Activated naive CD4-positive, alpha-beta T cell treated with anti-CD3 and anti-CD28 coated beads, Interleukin-2, amount 10 ng/mL, durations not matched to agents 7 days and 5 days (primary cell): ENCODE measurements at places on chromosomes 16 and 17.

- peaks cover 81% of the 10 kb centered on the region for H3K27me3 ChIP-seq
- H3K36me3 ChIP-seq = peaks cover 16% of the 10 kb centered on the region
- no peak for DNase-seq
- no peak overlapping the region for H3K27ac ChIP-seq
- peaks cover 8% of the 10 kb centered on the region for H3K4me1 ChIP-seq
- H3K4me3 ChIP-seq = no peak overlapping the region
These were observed 11.0 kb downstream of the NPTX1 start for GRCh38 chr17:80465327-80465974.

GRCh38 chr16:5415123-5415522 is 317.5 kb upstream of the EEF2KMT start:
- H3K27ac ChIP-seq = no peak overlapping the region
- H3K4me1 ChIP-seq = no peaks in the 10 kb centered on the region
- no peaks in the 10 kb centered on the region for H3K36me3 ChIP-seq
- no peak for DNase-seq
- H3K4me3 ChIP-seq = no peak overlapping the region

DNA sequence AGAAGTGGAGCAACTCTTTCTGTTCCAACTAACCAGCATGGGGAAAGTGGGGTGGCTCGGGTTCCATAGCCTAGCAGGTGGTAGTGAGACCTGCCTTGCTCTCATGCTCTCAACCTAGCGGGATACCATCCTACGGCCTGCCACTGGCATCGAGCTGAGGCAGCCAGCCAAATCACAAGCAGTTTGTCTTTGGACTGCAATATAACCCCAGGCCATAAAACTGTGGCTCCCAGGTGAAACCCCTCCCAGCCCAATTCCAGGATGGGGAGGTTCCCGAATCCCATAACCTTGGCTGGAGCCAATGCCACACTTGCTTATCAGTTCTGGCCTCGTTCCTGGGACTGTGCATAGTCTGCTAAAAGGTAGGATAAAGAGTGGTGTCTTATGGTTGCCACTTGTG is 155.8 kb upstream of the NETO2 start:
- H3K27me3 ChIP-seq = no peaks in the 10 kb centered on the region
- H3K4me3 ChIP-seq = no peak overlapping the region
- no peak for DNase-seq
- H3K4me1 ChIP-seq = no peaks in the 10 kb centered on the region
- H3K27ac ChIP-seq = no peak overlapping the region

DNA sequence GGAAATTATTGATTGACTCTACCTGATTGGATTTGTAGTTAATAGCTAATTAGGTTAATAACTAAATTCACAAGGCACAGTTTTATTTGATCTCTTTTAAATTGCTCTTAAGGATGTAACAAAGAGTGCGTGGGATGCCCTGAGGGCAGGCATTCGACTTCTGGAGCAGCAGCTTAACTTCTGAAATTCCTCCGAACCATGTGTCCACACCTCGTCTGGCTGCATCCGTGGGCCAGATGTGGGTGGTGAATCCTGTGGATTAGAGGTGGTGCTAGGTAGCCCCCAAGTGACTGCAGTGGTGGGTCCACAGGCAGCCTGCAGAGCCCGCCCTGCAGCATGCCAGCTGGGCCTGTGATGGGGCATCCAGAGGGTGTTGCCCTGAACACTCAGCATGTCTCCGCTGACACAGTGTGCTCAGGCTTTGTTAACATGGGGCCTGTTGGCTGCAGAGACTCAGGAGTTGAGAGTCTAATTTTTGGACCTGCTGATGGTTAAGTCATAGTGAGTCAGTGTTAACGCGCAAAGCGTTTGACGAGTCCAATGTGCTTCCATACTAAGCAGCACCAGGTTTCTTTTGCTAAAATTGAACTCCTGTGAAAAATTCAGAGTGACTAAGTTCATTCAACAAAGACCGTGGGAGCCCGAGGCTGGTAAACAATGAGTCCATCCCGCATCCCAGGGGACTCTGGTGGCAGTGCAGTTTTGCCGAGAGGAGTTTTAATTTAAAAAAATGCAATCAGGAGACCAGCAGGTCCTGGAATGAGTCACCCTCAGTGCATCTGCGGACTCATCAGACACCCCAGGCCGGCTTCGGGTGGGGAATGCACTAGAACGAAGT is 3.8 kb upstream of the NPB start:
- peaks cover 7% of the 10 kb centered on the region for H3K4me1 ChIP-seq
- no peak overlapping the region for H3K4me3 ChIP-seq
- peaks cover 22% of the 10 kb centered on the region for H3K36me3 ChIP-seq
- H3K27ac ChIP-seq = no peak overlapping the region

DNA sequence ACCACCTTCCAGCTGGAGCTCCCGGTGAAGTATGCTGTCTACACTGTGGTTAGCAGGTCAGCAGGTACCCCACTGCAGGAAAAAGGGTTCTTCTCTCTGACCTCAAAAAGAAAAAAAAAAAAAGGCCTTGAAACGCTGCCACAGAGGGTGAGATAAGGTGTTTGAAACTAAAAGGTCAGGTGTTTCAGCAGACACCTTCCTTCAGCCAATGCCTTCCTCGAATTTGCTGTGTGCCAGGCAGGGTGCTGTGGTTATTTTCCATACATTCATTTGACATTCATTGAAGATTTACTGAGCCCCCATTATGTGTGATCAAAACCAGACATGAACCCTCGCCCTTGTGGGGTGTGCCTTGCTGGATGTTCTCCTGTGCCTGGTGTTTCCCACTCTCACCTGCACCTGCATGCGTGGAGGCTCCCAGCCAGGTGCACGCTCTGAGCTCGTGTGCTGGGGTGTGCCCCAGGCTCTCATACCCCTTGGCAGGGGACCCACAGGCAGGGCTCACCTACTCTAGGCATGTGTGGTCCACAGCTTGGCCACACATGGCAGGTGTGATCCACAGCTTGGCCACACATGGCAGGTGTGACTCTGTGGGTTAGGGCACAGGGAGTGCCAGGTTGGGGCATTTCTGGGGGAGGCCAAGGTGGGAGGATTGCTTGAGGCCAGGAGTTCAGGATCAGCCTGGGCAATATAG is 15.8 kb upstream of the ITGAD start:
- H3K4me3 ChIP-seq = no peak overlapping the region
- H3K4me1 ChIP-seq = peaks cover 4% of the 10 kb centered on the region
- H3K36me3 ChIP-seq = peaks cover 1% of the 10 kb centered on the region
- no peak overlapping the region for H3K27ac ChIP-seq

DNA sequence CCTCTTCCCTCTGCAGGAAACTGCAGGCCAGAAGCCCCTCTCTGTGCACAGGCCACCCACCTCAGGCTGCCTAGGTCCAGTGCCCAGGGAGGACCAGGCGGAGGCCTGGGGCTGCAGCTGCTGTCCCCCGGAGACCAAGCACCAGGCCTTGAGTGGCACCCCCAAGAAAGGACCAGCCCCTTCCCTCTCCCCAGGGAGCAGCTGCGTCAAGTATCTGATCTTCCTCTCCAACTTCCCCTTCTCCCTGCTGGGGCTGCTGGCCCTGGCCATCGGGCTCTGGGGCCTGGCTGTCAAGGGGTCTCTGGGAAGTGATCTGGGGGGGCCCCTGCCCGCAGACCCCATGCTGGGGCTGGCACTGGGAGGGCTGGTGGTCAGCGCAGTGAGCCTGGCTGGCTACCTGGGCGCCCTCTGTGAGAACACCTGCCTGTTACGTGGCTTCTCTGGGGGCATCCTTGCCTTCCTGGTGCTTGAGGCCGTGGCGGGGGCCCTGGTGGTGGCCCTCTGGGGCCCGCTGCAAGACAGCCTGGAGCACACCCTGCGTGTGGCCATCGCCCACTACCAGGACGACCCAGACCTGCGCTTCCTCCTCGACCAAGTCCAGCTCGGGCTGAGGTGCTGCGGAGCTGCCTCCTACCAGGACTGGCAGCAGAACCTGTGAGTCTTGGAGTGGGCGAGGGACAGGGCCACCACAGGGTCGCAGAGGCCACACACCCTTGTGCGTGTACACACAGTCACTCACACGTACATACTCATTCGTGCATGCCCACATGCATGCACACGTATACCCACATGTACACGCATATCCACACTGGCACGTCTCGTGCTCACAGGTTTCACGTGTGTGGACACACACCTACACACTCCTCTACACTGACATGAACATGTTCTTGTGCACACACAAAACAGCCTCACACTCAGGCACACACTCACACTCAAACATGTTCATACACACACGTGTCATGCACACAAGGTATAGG is 8.3 kb downstream of the TSPAN10 start:
- H3K27me3 ChIP-seq = peaks cover 43% of the 10 kb centered on the region
- no peaks in the 10 kb centered on the region for H3K4me1 ChIP-seq
- H3K4me3 ChIP-seq = no peak overlapping the region
- H3K36me3 ChIP-seq = peaks cover 2% of the 10 kb centered on the region
- no peak for DNase-seq

DNA sequence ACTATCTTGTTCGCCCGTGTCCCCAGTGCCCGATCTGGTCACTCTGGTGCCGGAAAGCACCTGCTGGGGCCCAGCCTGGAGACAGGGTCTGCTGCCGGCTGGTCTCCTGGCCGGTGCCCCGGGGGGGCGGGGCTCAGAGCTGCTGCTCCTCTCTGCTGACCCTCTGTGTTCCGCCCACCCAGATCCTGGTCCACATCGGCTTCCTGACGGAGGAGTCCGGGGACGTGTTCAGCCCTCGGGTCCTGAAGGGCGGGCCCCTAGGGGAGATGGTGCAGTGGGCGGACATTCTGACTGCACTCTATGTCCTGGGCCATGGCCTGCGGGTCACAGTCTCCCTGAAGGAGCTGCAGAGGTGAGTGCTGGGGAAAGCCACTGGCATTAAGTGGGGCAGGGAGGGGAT is 37.6 kb downstream of the MGAT5B start:
- no peak overlapping the region for H3K27ac ChIP-seq
- DNase-seq = no peak
- H3K36me3 ChIP-seq = no peaks in the 10 kb centered on the region
- peaks cover 7% of the 10 kb centered on the region for H3K27me3 ChIP-seq
- H3K4me3 ChIP-seq = no peak overlapping the region

- no peaks in the 10 kb centered on the region for H3K27me3 ChIP-seq
- no peak for DNase-seq
- H3K27ac ChIP-seq = no peak overlapping the region
- H3K36me3 ChIP-seq = no peaks in the 10 kb centered on the region
- H3K4me3 ChIP-seq = no peak overlapping the region
These were observed 1.4 kb upstream of the SLC5A11 start for GRCh38 chr16:24844101-24845030.

DNA sequence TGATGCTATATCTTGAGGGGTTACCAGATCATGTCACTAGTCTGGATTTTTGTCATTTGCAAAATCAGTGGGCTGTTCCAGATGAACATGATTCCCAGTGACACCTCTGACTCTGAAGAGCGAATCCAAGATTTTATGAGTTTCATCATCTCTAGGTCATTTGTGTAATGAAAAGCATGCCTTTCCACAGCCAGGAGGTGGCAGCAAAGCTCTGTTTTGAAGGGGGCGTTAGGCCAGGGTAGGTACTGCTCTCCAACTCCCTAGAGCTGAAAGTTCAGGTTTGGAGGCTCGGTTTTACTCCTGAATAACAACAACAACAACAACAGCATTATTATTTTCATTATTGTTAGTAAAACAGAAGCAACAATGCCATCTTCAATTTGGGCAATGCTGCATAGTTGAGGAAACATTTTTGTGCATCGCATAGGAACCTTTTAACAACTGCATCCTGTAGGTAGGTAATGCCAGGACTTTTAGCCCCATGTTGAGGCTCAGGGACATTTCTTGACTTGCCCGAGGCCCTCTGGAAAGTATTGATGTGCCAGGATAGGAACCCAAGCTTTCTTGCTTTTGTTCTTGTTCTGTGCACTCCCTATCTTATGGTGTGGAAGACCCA is 77.0 kb downstream of the MYH13 start:
- H3K27ac ChIP-seq = no peak overlapping the region
- H3K27me3 ChIP-seq = no peaks in the 10 kb centered on the region
- H3K36me3 ChIP-seq = no peaks in the 10 kb centered on the region
- peak; percentile 45 for DNase-seq
- peaks cover 6% of the 10 kb centered on the region for H3K4me1 ChIP-seq
- H3K4me3 ChIP-seq = no peak overlapping the region

- H3K4me1 ChIP-seq = no peaks in the 10 kb centered on the region
- H3K4me3 ChIP-seq = no peak overlapping the region
- peaks cover 21% of the 10 kb centered on the region for H3K27me3 ChIP-seq
- H3K27ac ChIP-seq = no peak overlapping the region
- DNase-seq = no peak
These were observed 128.8 kb downstream of the HS3ST2 start for GRCh38 chr16:22942811-22943210.

DNA sequence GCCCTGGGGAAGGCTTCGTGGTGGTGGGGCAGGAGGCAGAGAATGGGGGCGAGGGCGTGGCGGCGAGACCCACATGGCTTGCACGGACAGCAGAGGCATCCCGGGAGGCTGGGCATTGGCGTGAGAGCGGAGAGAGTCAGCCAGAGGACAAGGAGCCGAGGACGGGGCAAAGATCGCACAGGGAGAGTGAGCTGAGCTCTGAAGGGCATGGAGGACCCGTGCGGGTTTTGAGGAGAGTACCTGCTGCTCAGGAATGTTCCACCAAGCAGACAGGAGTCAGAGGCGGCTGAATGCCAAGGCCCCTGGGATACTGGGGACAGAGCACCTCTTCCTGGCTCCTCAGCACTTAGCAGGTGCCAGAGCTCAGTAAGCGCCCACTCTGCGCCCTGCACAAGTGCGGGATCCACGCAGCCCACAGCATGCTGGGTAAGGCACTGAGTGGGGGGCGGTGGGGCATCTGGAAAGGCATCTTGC is 47.8 kb downstream of the ARHGAP27 start:
- no peak overlapping the region for H3K27ac ChIP-seq
- peaks cover 36% of the 10 kb centered on the region for H3K27me3 ChIP-seq
- no peak overlapping the region for H3K4me3 ChIP-seq
- H3K4me1 ChIP-seq = peaks cover 24% of the 10 kb centered on the region
- H3K36me3 ChIP-seq = no peaks in the 10 kb centered on the region

- peaks cover 15% of the 10 kb centered on the region for H3K4me1 ChIP-seq
- H3K4me3 ChIP-seq = no peak overlapping the region
- DNase-seq = no peak
- no peak overlapping the region for H3K27ac ChIP-seq
- H3K36me3 ChIP-seq = no peaks in the 10 kb centered on the region
- H3K27me3 ChIP-seq = peaks cover 71% of the 10 kb centered on the region
These were observed 138.9 kb downstream of the SEC14L1 start for GRCh38 chr17:77279448-77280303.

GRCh38 chr16:54648575-54648974 is 282.1 kb upstream of the IRX5 start:
- H3K27ac ChIP-seq = no peak overlapping the region
- DNase-seq = no peak
- no peaks in the 10 kb centered on the region for H3K36me3 ChIP-seq

DNA sequence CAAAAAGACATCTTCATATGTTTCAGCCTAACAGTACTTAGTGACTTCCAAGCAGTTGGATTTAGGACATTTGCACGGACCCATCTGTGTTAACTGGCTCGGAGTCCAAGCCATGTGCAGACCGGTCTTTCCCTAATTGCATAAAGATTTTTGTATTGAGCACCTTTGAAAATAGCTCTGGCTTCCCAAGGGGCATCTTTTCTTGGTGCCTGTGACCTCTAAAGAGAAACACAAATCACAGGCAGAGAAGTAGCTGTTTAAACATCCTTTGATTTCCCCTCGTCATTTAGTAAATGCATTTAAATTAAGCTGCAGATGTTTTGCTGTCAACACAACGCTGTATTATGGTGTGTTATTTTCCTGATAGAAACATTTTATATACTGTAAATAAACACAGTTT is 288.2 kb upstream of the SALL1 start:
- no peak for DNase-seq
- no peak overlapping the region for H3K4me3 ChIP-seq
- H3K4me1 ChIP-seq = no peaks in the 10 kb centered on the region

GRCh38 chr17:68840073-68840472 is 115.1 kb downstream of the ABCA8 start:
- H3K27ac ChIP-seq = no peak overlapping the region
- H3K4me3 ChIP-seq = no peak overlapping the region
- H3K27me3 ChIP-seq = peaks cover 4% of the 10 kb centered on the region
- no peaks in the 10 kb centered on the region for H3K36me3 ChIP-seq
- no peaks in the 10 kb centered on the region for H3K4me1 ChIP-seq
